ENCODE measurements at places on chromosomes 6 and 20.
A peak's percentile ranks its signal among the peaks of the same experiment; 100 is the strongest.

GRCh38 chr6:100171533-100172321 lies 177.7 kb upstream of the MCHR2 start:
- DNase-seq, result no peak

GRCh38 chr6:144195671-144196270 lies 45.5 kb downstream of the STX11 start:
- no peak for DNase-seq

- DNase-seq, result no peak
Observed at GRCh38 chr20:5122873-5123260, 3.1 kb upstream of the PCNA start.

DNA sequence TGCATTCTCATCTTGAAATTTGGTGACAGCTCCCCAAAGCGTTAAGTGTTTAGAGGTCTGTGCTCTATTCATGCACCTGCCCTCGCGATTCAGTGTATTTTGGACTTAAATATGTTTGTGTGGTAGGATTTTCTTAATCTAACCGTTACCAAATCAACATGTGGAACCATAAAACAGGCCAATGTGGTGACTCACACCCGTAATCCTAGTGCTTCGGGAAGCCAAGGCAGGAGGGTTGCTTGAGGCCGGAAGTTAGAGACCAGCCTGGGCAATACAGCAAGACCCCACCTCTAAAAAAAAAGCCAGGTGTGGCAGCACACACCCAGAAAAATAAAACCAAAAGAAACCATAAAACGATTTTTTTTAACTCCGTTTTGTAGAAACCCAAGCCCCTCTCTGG lies 31.5 kb downstream of the PYGB start:
- DNase-seq, result no peak

- DNase-seq, result no peak
Observed at GRCh38 chr6:137744877-137745276, 122.2 kb upstream of the TNFAIP3 start.

GRCh38 chr6:36128073-36128472 lies 2.2 kb upstream of the MAPK13 start:
- no peak for DNase-seq

- no peak for DNase-seq
Observed at GRCh38 chr20:5430670-5431069, 113.9 kb upstream of the PROKR2 start.

DNA sequence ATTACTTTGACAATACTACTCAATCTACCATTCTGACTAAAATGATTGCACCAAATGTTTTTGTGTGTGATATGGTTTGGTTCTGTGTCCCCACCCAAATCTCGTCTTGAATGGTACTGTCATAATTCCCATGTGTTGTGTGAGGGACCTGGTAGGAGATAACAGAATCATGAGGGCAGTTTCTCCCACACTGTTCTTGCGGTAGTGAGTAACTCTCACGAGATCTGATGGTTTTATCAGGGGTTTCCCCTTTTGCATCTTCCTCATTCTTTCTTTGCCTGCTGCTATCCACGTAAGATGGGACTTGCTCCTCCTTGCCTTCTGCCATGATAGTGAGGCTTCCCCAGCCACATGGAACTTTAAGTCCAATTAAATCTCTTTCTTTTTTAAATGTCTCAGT lies 20.8 kb downstream of the SYCP2 start:
- DNase-seq, result no peak

DNA sequence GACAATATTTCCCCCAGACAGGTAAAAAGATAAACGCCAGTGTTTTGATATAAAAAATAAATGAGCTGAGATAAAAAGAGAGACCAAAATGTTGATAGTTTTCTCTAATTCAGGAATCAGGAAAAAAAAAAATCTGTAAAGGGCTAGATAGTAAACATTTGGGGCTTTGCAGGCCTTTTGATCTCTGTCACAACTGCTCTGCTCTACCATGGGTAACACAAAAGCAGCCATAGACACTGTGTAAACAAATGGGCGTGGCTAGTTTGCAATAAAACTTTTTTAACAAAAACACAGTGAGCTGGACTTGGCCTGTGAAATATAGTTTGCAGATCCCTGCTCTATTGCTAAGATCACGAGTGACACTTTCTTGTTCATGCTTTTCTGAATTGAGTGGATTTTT lies 219.1 kb upstream of the STXBP5 start:
- DNase-seq, result no peak

- no peak for DNase-seq
Observed at GRCh38 chr6:134245706-134246105, 72.2 kb downstream of the SGK1 start.

DNA sequence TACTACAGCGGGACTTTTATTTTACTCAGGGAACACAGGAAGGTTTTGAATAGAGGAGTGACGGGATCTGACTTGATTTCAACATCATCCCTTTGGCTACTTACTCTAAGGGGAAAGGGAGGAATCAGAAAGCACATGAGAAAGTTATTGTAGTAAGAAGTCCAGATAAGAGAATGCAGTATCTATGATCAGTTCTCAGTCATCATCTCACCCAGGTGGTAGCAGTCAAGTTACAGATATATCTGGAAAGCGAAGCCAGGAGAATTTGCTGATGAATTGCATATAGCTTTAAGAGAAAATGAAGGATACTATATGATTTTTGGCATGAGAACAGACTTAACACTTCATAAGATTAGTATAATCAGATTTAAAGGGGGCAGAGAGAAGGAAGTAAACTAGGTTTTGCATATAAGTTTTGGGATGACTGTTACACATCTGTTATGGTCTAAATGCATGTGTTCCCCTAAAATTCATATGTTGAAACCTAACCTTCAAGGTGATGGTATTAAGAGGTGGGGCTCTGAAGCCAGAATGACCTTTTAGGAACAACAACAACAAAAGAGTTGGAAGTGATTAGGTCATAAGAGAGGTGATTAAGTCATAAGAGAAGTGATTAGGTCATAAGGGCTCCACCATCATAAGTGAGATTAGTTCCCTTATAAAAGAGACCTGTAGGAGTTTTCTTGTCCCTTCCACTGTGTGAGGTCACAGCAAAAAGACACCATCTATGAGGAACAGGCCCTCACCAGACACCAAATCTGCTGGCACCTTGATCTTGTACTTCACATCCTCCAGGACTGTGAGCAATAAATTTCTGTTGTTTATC lies 6.7 kb downstream of the RAD21L1 start:
- no peak for DNase-seq

- DNase-seq, result peak; percentile 50
Observed at GRCh38 chr6:129844118-129844891, 16.8 kb downstream of the TMEM244 start.

DNA sequence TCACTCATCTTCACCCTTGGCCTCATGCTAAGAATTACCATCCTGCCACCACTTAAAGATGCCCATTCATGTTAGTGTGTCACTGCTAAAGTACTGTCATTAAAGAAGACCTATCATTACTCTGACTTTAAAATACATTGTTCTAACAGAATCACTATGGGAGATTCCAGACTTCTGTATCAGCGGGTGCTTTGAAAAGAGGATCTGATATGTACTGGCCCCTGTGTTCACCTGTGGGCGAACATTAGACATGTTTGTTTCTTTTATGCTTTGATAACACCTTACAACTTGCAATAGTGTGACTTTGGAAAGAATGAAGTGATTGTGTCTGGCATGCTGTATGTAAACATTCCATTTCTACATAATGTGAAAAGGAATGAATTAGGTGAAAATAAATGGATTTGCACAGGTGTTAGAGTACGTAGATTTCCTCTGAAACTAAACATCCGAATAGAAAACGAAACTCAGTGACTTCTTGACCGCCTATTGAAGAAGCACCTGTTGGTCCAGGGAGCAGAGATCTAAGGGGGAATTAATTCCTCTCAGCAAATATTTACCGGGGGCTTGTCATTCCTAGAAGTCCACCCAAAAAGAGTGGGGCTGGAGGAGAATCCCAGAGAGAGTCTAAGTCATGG lies 132.3 kb downstream of the CARMIL1 start:
- no peak for DNase-seq

GRCh38 chr20:57622579-57623381 lies 2.6 kb upstream of the ZBP1 start:
- DNase-seq, result peak; percentile 57

DNA sequence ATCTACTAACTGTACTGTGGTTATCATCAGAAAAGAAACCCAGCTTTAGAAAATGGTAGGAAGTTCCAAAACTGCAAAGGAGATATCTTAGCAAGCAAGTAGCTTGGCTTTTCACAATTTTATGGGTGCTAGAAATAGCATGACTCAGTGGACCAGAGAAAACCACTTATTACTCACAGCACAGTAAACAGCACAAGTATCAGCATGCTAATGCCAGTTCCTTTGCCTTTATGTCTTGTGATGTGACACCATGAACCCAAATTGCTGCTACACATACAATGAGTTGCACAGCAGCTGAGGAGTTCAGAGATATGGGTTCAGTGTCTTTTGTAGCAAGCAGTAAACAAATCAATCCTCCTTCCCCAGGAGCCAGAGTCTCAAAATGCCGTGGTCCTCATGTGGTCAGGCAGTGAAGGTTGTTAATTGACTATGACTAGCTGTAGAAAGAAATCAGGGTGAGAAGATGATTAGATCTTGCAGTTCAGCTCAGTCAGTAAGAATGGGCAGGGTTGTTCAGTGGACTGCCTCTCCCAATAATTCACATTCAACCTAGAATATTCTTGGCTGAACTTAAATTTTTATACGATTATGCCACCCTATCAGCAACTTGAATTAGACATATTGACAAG lies 73.3 kb downstream of the OPRM1 start:
- DNase-seq, result no peak
